Left renal cortex interstitium (tissue), 4 donors: ENCODE measurements at places on chromosomes 2 and 18. TPM values are rescaled to one million over a fixed set of nuclear protein-coding genes. Genes with fewer than 3 reads are reported as not detected.

DNA sequence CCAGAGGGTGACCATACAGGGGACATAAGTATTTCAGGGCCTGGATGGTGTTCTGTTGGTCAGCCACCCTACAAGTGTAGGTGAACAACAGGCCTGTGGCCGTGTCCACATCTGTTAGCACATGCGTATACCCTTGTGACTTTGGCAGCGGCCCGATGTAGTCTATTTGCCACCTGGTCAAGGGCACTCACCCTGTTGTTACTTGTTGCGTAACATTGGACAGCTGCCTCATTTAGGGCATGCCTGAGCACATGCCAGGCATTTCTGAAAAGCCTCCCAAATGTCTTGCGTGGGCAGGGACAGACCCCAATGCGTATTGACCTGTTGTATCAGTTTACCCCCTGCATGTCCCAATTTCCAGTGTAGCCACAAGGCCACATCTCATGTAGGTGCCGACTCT, 235.0 kb downstream of the MBD5 start:
- no peak for DNase-seq

DNA sequence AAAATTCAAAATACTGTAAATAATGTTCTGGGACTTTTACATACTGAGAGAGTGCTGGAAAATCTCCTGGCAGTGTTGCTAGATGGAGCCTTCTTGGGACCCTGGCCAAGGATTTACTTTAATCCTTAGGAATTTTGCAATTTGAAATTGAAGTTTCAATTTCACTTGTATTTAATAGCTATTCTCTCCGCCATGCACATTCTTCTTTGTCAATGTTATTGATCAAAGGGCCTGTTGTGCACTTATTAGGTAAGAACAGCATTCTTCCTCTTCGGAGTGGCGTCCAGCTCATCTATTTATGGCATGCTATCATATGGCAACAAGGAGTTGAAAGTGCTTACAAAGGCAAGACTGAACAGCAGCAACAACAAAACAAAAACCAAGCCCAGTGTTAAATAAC, 40.1 kb upstream of the SOS1 start:
- no peak for DNase-seq

DNA sequence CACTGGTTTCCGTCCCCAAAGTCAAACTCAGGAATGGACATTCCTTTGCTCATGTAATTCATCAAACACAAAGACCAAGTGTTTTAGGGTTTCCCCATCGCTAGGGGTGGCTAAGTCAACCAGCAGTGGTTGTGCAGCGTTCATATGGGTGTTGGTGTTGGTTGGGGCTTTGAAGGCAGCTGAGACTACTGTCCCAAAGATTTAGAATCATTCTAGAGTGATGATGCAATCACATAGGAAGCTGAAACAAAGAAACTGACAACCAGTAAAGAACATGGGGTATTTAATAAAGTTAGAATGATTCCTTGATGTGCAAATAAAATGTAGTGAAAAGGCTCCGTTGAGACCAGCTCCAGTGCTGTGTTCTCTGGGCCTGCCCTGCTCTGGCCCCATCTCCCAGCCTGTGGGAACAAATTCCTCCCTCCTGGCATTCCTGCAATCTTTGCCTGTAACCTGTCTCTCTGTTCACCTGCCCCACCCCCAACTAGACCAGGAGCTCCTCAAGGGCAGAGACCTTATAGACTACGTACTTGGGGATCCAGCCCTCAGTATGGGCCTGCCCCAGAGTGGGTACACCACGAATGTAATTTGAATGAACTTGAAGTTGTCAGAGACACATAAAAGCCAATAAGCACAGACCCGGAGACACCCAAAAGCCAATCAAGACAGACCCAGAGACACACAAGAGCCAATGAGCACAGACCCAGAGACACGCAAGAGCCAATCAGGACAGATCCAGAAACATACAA, 191.7 kb upstream of the TWIST2 start:
- DNase-seq, result no peak

GRCh38 chr2:130390460-130391057, 34.7 kb downstream of the PTPN18 start:
- DNase-seq, result no peak

Gene SCYGR5
- polyA plus RNA-seq, result not detected

DNA sequence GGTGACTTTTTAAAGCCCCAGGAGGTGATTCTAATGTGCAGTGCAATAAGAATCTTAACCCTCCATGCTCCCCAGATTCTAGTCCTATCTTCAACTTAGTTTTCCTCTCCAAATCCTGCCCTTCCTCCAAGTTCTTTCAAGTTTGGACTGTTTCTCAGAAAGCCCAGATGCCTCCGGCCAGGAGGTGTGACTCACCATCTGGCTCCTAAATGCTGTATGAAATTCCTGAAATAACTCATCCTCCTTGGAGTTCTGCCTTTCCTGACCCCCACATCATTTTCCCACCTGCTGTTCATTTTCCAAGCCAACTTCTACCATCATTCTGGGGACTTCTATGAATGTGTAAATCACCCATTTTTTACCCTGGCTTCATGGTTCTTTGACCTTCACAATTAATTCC, 118.2 kb upstream of the NOL4 start:
- no peak for DNase-seq
